ENCODE measurements at places on chromosomes 4 and X.

- DNase-seq: no peak
These were observed 41.8 kb downstream of the RBM47 start for GRCh38 chr4:40587826-40588225.

DNA sequence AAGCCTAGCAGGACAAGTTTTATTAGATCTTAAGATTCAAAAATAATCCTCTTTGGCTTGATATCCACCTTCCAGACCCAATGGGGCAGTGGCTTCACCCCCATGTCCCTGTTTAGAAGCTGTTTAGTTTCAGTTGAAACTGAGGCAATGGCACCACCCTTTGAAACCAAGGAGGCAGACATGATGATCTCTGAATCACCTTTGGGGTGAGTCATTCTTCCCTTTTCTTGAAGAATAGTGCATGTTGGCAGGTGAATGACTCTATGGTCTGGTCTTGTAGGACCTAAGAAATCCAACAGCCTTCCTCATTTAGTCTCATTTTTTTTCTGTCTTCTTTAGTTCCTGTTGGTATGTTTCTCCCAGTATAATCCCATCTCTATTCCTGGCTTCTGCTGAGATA lies 29.5 kb upstream of the BMP15 start:
- DNase-seq: no peak

- DNase-seq: no peak
These were observed 32.5 kb downstream of the HMGB2 start for GRCh38 chr4:173301518-173302201.

DNA sequence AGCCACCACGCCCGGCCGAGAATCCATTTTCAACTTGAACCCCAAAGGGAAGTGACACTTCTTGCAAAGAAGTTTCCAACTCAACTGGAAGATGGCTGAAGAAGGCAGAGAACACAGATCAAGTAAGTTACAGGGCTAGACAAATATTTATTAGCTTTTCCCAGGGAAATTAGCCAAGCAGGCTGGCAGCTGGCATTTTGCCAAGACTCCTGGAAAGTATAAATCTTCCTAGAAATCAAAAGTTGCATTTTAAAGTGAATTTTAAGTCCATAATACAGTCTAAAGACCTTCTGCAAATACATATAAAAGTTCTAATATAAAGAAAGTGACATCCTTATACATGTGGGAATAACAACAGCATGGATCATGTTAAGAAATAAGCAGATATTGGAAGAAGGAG lies 3.4 kb upstream of the MRPL1 start:
- DNase-seq: no peak

GRCh38 chrX:109959356-109959871 lies 43.5 kb upstream of the TMEM164 start:
- DNase-seq: no peak

DNA sequence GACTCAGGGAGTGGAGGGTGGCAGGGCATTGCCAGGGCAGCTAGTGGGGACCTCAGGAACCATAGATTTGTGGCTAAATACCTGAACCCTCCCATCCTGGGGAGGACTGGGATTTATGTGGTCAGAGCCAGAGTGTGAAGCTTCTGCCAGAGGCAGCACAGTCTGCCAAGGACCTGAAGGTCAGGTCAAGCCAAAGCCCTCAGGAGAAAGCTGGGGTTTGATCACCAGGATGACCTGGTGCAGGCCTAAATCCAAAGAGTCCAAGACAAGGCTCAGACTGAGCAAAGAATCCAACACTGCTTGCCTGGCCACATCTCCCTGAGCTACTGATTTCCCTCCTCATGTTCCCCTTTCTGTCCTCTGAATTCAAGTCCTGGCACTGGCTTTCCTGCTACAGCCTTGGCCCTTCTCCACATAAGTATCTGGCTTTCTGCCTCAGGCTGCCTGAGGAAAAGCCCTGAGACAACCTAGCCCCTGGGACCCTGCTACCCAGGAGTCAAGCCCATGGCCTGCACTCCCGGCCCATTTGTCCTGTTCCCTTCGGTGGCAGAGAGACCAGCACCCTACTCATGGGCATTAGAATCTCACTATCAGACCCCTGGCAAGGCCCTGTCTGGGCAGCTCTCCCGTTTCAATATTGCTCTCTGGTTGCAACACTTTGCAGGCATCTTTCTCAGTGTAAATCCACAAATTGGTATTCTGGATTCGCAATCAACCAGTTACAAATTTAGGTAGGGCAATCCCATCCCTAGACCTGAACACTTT lies 39.3 kb upstream of the SLC25A43 start:
- DNase-seq: no peak

GRCh38 chr4:109408711-109409110 lies 24.9 kb upstream of the SEC24B start:
- DNase-seq: no peak

DNA sequence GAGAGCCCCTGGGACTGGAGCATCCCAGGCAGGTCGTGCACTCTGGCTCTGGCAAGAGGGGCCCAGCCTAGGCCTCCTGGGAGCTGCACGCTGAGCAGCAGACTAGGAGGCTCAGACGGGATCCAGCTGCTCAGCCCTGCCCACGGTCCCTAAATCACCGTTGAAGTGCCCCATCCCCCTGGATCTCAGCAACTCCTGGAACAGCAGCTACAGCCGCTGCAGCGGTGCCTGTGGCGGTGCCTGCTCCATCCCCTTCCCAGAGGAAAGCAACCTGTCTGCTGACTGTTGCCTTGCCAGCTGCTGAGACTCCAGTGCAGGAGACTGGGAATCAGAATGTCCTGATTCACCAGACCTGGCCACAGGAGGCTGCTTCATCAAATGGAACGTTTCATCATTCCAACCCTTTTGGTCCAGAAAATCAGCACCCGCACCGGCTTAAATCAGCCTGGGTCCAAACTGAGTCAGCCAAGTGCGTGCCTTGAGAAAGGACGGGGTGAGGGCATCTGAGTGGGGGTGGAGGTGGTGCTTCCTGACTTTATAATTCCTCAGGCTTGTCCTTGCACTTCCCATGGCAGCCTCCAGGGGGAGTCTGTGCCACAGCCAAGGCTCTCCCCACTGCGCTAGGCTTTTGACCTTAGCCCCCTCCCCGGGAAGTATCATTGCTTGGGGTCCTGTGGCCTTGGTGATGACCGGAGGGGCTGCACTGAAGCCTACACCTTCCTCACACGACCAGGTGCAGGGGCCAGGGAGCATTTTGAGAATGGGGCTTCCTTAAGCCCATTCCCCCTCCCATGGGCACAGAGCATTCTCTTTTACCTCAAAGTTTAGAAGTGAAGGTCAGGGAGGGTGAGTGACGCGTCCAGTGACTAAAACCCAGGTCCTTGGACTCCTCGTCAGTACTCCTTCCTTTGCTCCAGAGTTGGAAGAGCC lies 6.5 kb downstream of the ZNF185 start:
- peak; percentile 34 for DNase-seq

GRCh38 chr4:86060341-86060740 lies 299.5 kb downstream of the MAPK10 start:
- no peak for DNase-seq

DNA sequence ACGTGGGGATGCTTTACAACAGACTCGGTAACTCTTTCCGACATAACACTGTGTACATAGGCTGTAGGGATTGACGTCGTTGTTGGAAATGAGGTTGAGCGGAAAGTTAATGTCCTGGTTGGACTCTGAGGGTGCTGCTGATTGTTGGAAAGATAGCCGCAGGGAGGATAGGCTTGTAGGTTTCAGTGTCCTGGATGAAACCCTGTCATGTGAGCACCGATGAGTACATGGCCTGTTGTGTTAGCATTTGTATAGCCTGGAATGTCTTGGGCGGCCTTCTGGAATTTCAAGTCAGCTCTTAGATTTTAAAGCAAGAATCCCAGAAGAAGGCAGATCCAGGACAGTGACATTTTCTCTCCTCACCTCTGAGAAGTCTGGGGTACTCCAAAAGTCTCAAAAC lies 63.3 kb downstream of the TBC1D14 start:
- no peak for DNase-seq

DNA sequence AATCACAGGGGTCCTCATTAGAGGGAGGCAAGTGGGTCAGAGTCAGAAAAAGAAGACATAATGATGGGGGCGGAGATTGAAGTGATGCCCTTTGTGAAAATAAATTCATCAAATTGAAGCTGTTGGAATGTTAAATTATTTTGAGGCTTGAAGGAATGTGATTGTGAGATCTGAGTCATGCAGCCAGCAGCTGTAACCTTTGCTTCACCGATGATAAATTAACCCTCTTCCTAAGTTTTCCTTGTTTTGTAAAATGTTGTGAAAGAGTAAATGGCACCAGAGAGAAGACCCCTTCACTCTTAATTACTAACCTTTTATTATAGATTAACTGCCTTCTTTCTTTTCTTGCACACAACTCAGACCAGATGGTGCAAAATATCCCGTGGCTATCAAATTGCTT lies 47.7 kb upstream of the FAM9A start:
- no peak for DNase-seq

DNA sequence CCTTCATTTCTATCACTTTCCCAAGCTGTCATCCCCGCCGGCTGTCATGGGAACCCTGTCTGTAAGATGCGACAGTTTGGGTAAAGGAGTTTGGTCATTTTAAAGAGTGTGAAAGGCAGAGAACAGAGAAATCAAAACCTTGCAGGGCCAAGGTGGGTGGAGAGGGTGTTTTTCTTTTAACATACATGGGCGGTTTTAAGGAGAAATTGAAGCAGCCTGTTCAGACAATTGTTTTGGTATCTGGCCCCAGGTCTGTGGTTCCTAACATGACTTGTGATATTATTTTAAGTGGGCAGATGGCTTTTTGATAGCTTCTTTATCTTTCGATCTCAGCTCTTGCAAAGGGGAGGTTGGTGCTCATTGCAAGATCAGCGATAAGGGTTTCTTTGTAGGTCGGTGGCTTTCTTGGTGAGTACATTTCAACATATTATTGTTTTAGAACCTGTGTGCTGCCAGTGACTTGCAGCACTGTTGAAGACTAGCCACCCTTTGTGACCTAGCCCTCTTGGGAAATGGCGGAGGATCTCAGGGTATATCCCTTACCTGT lies 3.7 kb downstream of the PPP1R3F start:
- no peak for DNase-seq

DNA sequence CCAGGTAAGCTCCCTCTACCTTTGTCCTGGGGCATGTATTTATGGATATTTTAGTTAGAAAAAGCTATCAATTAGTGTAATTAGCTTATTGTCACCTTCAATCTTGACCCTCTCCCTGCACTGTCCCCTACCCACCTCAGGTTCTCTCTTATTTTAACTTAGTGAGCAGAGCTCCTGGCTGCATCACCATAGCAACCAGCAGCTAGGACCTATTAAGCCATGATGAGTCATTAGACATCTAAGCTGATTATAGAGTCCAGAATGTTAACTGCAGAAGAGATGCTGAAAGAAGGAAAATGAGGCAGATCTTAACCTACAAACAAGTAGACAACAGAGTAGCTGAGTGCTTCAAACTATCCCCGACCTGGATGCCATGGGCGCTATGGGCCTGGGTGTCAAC lies 36.6 kb downstream of the MAGEE2 start:
- no peak for DNase-seq

GRCh38 chr4:80069108-80069836 lies 3.8 kb downstream of the ANTXR2 start:
- DNase-seq: no peak

Data from progenitor cell of endocrine pancreas (in vitro differentiated cells).